ENCODE measurements at places on chromosomes 7 and 10. TPM values are rescaled to one million over a fixed set of nuclear protein-coding genes. Genes with fewer than 3 reads are reported as not detected.

The AGFG2 gene
- 53.9 TPM for total RNA-seq

The GPR141 gene
- not detected for total RNA-seq

The EPC1 gene
- 43.0 TPM for total RNA-seq

The GLI3 gene
- total RNA-seq = not detected

GRCh38 chr10:17423632-17424186 is 30.7 kb downstream of the ST8SIA6 start:
- peak overlapping the region; percentile 27 for H3K27ac ChIP-seq
- H3K4me3 ChIP-seq = no peak overlapping the region
- no peak for DNase-seq
- H3K36me3 ChIP-seq = peaks cover 2% of the 10 kb centered on the region
- no peaks in the 10 kb centered on the region for H3K27me3 ChIP-seq

GRCh38 chr7:101985903-101986734 is 168.7 kb downstream of the CUX1 start:
- no peak for DNase-seq
- H3K4me3 ChIP-seq = no peak overlapping the region
- H3K27ac ChIP-seq = no peak overlapping the region
- H3K4me1 ChIP-seq = no peaks in the 10 kb centered on the region

- peak overlapping the region; percentile 84 for H3K4me3 ChIP-seq
- H3K36me3 ChIP-seq = peaks cover 5% of the 10 kb centered on the region
- H3K27ac ChIP-seq = peak overlapping the region; percentile 97
- no peaks in the 10 kb centered on the region for H3K27me3 ChIP-seq
- H3K4me1 ChIP-seq = peaks cover 70% of the 10 kb centered on the region
These were observed 50.6 kb upstream of the SMNDC1 start for GRCh38 chr10:110355141-110355831.

DNA sequence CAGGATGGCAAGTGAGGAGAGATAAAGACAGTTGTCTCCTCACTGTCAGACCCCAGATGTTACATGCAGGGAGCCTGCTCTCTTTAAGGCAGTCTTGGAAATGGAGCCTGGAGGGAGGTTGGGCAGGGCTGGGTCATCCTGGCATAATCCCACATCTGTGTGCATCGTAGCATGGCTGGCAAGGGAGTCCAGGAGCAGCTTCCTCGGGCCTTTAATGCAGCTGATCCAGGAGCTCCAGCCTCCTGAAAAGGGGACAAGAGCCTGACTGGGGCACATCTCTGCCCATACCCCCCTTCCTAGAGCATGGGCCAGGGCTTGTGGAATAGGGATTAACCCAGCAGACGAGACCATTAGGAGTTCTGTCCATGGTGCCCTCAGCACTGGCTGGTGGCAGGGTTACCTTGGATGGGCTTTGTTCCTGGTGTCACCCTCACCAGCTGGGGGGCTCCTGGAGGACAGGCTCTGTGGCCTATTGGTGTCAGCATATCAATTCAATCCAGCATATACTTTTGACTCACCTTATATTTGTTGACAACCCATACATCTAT is 34.9 kb downstream of the TBATA start:
- H3K27me3 ChIP-seq = peaks cover 3% of the 10 kb centered on the region
- H3K36me3 ChIP-seq = no peaks in the 10 kb centered on the region
- H3K4me3 ChIP-seq = no peak overlapping the region

- peaks cover 7% of the 10 kb centered on the region for H3K27me3 ChIP-seq
- no peak overlapping the region for H3K27ac ChIP-seq
- H3K4me3 ChIP-seq = no peak overlapping the region
- H3K36me3 ChIP-seq = no peaks in the 10 kb centered on the region
These were observed 36.2 kb upstream of the USP6NL start for GRCh38 chr10:11647676-11648075.

- H3K4me1 ChIP-seq = no peaks in the 10 kb centered on the region
- no peak overlapping the region for H3K27ac ChIP-seq
- no peaks in the 10 kb centered on the region for H3K36me3 ChIP-seq
- H3K27me3 ChIP-seq = no peaks in the 10 kb centered on the region
- no peak overlapping the region for H3K4me3 ChIP-seq
- no peak for DNase-seq
These were observed 43.4 kb downstream of the SHTN1 start for GRCh38 chr10:116961406-116962251.

- H3K36me3 ChIP-seq = no peaks in the 10 kb centered on the region
- H3K27me3 ChIP-seq = no peaks in the 10 kb centered on the region
- H3K27ac ChIP-seq = no peak overlapping the region
These were observed 131.0 kb upstream of the NPY start for GRCh38 chr7:24152877-24153472.

DNA sequence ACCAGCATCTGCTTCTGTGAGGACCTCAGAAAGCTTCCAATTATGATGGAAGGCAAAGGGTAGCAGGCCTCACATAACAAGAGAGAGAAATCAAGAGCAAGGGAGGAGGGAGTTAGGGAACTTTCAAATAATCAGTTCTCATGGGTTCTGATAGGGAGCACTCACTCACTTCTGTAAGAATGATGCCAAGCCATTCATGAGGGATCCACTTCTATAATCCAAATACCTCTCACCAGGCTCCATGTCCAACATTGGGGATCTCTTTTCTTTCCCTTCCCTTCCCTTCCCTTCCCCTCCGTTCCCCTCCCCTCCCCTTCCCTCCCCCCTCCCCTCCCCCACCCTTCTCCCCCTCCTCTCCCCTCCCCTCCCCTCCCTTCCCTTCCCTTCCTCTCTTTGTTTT is 884.6 kb upstream of the GHITM start:
- no peak for DNase-seq
- H3K36me3 ChIP-seq = no peaks in the 10 kb centered on the region
- no peak overlapping the region for H3K4me3 ChIP-seq
- H3K27ac ChIP-seq = no peak overlapping the region
- no peaks in the 10 kb centered on the region for H3K4me1 ChIP-seq

DNA sequence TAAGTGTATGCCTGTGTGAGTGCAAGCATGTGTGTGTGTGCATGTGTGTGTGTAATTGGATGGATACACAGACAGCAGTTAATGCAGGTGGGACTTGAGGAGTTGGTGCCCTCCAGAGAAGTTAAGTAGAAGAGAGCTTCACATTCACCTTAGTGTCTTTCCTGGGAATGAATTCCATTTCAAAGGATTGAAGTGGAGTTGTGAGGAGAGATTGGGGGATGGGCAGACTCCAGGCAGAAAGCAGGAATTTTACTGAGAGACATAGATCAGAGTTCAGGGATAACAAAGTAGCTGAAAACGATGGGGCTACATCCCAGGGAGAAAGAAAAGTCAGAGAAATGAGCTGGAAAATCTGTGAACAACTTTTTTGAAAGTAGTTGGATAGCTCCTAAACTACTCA is 464.4 kb downstream of the TCERG1L start:
- H3K27me3 ChIP-seq = no peaks in the 10 kb centered on the region
- H3K27ac ChIP-seq = no peak overlapping the region
- H3K4me3 ChIP-seq = no peak overlapping the region
- H3K4me1 ChIP-seq = no peaks in the 10 kb centered on the region

DNA sequence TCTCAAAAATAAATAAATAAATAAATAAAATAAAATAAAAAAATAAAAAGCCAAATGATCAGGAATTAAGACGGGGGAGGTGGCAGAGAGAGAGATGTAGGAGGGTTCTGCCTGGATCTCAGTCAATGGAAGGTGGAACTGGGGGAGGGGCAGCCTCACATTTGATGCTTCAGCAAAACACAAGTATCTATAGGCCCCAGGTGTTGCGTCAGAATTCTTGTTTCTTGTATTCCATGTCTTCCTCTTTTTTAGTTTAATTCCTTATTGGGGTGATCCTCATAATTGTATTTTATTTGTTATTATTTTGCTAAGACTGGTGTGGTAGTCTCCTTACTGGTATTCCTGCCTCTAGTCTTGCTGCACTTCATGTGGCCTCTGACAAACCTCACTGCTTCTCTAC is 41.4 kb upstream of the SMARCD3 start:
- H3K27me3 ChIP-seq = peaks cover 25% of the 10 kb centered on the region
- H3K4me3 ChIP-seq = no peak overlapping the region
- peaks cover 3% of the 10 kb centered on the region for H3K4me1 ChIP-seq
- H3K36me3 ChIP-seq = no peaks in the 10 kb centered on the region
